GM12891 (cell line): ENCODE measurements at places on chromosomes 3 and 15.

DNA sequence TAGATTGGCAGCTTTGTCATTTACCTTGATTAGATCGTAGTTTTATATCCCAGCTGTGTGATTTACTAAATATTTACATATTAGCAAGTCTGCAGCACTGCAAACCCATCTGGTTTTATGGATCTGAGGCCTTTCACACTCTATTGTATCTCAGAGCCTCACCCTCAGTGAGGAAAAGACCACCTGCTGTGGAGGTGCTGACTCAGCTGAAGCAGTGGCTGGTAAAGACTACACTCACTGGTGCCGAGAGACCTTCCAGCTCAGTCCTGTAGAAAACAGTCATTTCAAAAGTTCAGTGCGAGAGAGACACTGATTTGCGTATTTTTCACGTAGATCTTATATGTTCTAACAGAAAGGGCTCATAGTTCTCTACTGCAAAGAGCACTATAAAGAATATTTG is 307.8 kb upstream of the TPM1 start:
- DNase-seq, result no peak

GRCh38 chr3:193231201-193231600 is 9.8 kb upstream of the PLAAT1 start:
- no peak for DNase-seq

DNA sequence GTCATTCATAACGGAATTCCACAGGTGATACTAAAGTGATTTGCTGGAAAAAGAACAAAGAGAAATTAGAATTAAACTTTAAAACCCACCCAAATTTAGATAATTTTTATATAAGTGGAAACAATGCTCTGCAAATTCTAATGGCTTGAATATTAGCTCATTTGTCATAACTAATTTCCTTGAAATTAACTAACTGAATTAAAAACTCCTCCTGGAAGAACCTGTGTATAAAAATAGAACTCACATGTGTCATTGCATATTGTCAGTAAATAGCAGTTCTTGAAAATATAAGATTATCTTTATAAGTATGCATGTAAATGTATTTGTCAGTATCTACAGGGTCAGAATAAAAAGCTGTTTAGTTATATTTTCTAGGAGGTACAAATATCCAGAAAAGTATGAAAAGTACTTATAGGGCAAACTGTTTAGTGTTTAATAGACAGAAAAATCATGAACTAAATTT is 16.3 kb downstream of the ZIC1 start:
- no peak for DNase-seq

- DNase-seq, result no peak
These were observed 222.8 kb upstream of the UBE2E2 start for GRCh38 chr3:22980346-22980745.

DNA sequence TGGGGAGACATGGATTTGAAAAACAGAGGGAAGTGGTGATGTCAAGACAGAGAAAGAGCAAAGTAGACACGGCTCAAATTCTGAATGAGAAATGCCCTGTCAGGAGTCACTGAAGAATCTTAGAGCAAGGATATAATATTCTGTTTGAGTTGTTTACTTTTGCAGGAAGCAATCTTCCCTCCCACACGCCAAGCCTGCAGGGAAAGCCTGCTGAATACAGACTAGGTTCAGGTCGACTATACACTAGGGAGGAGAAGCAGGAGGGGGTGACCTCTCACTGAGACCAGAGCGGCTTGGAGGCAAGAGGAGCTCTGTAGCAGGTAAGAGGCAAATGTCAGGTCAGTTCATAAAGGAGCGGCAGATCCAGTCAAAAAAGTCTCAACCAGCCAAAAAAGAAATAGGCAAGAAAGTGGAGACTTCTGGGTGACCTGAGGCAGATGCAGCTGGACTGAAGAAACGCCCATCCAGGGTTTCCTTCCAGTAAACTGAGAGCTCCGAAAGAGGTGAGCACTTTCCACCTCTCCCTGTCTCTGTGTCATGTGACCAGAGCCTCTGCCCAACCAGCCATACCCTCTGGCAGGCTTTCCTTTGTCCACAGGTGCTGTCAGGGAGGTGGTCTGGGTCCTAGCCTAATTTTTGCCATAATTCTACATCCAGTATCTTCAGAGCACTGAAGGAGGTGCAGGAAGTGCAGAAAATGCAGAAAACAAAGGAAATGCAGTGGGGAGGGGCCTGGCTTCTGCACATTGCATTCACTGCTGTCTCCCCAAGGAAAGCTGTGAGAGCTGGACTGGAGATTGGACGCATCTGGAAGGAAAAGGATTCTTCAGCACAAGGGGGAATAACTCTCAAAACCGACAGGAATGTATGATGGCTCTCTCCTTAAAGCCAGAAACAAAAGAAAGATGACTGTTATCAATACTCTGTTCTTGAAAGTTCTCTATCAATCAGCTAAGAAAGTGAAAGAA is 37.8 kb upstream of the CTXND1 start:
- no peak for DNase-seq

- no peak for DNase-seq
These were observed 83.2 kb upstream of the ST3GAL6 start for GRCh38 chr3:98679986-98680385.
